ENCODE measurements at places on chromosomes 6 and 20.
A peak's percentile ranks its signal among the peaks of the same experiment; 100 is the strongest.

- DNase-seq, result no peak
Observed at GRCh38 chr6:91816335-91816734, 1229.5 kb upstream of the MAP3K7 start.

GRCh38 chr6:14944593-14944992, 301.3 kb upstream of the JARID2 start:
- no peak for DNase-seq

GRCh38 chr6:108735310-108736001, 112.8 kb upstream of the ARMC2 start:
- DNase-seq, result no peak

DNA sequence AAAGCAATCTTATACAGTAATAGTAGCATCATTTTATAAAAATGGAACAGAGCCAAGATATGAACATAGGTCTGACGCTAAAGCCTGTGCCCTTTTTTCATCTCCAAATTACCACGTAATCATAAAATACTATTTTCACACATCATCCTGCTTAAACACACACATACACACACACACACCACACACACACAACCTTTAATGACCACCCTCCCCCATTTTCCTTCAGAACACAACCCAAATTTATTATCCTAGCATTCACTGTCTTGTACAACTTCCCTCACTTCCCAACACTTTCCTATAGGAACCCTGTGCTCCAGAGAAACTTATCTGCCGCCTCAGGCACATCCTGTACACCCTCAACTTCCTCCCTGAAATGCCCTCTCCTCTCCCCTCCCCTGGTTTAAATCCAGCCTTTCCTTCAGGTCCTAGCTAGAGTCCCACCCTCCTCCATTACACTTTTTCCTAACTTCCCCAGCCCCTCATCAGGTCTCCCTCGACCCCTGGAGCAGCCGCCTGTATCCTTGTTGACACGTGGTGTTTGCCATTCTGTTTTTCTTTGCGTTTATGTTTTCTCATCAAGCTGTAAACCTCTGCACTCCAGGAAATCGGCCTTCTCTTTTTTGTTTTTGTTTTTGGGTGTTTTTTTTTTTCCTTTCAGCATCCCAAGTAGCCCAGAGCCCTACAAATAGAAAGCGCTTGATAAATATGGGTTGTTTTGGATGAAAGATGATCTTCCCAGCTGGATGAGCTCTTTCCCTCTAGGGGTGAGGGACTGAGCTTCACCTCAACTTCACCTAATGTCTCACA, 968 bp upstream of the MMP24 start:
- no peak for DNase-seq

- DNase-seq, result no peak
Observed at GRCh38 chr6:157229132-157229618, 94.1 kb downstream of the TMEM242 start.

DNA sequence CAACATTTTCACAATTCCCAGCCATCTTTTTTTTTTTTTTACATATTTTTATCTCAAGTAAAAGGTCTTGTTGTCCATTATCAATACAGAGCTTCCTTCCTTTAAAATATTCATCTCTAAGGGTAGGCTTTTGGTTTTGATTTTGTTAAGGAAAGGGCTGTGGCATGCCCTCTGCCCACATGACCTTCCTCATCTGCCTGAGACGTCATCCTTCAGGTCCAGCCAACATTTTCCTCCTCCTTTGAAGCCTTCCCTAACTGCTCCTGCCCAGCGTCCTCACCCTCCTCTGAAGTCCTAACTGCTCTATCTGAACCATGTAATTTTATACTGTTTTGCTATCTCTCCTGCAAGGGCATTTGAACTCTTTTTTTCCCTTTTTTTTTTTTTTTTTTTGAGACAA, 73.9 kb upstream of the TGM3 start:
- DNase-seq, result no peak

- DNase-seq, result no peak
Observed at GRCh38 chr20:23634985-23635767, 2.6 kb downstream of the CST3 start.

GRCh38 chr6:155955038-155955437, 499.4 kb upstream of the NOX3 start:
- no peak for DNase-seq

GRCh38 chr20:57556980-57557274, 4.0 kb upstream of the PCK1 start:
- DNase-seq, result no peak

DNA sequence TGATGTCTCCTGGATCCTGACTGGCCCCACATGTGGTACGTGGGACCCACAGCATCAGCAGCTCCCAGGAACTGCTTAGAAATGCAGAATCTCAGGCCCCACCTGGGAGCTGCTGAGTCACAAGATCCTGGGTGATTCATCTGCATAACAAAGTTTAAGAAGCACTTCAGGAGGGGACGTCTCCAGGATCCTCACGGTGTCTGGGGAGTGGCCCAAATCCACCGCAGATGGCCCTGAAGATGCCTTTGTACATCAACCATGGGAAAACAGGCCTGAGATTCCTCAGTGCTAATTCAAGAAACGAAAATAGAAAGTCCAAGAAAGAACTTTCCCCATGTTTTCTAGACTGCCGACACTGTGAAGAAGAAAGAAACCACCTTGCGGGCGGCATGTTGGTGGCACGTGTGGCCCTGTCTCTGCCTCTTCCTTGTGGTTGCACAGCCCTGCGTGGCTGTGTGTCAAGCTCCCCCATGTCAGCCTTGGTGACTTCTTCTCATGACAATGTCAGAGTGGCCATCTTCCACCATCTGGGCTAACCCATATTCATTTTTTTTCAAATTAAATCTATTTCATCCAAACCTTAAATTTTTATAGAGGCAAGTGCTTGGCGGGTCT, 26.1 kb downstream of the RRBP1 start:
- DNase-seq, result no peak

DNA sequence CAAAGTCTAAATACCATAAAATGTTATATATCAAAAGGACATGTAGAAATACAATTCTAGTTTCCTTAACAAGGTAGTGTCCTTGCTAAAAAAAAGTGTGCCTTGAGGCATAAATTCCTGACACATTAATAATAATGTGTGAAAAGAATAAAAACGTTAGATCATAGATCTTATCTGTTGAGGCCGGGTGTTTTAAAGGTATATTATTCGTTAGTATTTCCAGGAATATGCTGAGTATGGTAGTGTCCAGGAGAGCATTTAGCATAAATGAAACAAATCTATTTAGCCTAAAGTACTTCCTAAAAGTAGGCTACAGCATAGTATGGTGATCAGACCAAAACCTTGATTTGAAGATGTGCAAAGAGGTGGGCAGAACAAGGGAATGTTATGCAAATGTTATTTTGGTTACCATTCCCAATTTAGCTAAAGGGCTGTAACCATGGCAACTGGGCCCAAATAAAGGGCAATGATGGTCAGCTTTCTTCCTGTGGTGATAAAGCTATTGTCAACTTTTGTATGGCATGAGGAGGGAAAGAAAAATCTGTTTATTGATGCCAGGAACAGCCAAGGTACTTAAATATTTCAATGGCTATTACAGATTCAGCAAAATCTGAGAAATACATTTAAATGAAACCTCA, 18.9 kb downstream of the MKKS start:
- DNase-seq, result no peak

- no peak for DNase-seq
Observed at GRCh38 chr20:17300113-17300512, 73.3 kb downstream of the PCSK2 start.

- no peak for DNase-seq
Observed at GRCh38 chr6:53581856-53582255, 37.0 kb upstream of the GCLC start.

GRCh38 chr6:131362070-131362469, 211.0 kb upstream of the ARG1 start:
- no peak for DNase-seq

DNA sequence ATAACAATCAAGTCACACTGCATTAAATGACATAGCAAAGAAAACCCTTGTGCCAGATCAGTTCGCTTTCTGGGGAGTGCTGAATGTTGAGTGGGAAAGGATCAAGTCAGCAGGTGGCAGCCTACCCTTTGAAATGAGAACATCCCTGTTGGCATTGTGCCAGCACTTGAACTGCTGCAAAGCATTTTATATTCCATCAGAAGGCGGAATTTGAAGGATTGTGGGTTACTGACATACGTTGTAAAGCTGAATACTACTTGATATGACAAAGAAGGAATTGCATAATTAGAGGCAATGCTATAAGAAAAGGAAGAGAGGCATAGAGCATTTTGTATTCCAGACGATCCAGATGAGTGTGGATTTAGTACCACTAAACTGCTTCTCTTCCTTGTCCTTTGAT, 26.5 kb downstream of the BCKDHB start:
- no peak for DNase-seq

GRCh38 chr6:152360034-152360433, 277.1 kb downstream of the SYNE1 start:
- DNase-seq, result no peak

- no peak for DNase-seq
Observed at GRCh38 chr20:59253325-59253724, 47.1 kb upstream of the EDN3 start.

- no peak for DNase-seq
Observed at GRCh38 chr6:163301726-163302635, 112.5 kb upstream of the QKI start.

GRCh38 chr20:44115762-44116644, 71.0 kb downstream of the JPH2 start:
- DNase-seq, result no peak

- peak; percentile 58 for DNase-seq
Observed at GRCh38 chr6:13336553-13336952, 8.2 kb upstream of the TBC1D7 start.

- DNase-seq, result no peak
Observed at GRCh38 chr6:22029171-22029570, 267.7 kb downstream of the PRL start.

- no peak for DNase-seq
Observed at GRCh38 chr6:53692172-53692571, 26.6 kb upstream of the KLHL31 start.

- DNase-seq, result no peak
Observed at GRCh38 chr6:83578057-83578456, 65.7 kb downstream of the PRSS35 start.

- no peak for DNase-seq
Observed at GRCh38 chr6:169828176-169828575, 76.8 kb downstream of the ERMARD start.

DNA sequence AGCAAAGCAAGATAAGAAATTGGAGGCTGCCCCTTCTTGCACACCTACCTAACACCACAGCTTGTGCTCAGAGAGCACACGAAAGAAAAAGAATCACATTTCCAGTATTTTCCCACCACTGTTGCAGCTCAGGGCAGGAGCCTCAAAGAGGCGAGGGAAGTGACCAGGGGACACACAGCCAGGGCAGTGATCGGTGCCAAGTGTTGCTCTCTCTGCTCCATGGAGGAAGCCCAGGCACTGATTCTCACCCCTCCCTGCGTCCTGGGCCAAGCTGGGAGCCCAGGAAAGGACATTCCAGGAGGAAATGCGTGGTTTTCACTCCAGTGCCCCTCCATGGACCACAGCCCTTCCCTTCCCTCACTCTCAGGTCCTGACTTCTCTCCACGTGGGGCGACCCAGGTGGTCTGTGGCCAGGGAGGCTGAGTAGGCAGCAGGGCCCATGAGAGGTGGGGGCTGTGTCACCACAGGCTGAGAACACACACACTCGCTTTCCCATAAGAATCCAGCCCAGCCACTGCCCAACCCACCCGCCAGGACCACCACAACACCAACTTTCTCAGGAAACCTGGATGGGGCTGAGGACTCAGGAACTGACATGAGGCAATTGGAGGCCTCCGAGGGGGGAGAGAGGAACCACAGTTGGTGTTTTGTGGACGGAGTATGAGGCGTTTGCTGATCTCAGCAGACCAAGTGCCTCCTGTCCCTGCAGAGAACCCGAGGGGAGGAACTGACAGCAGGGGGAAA, 81.7 kb upstream of the MAFB start:
- DNase-seq, result no peak

DNA sequence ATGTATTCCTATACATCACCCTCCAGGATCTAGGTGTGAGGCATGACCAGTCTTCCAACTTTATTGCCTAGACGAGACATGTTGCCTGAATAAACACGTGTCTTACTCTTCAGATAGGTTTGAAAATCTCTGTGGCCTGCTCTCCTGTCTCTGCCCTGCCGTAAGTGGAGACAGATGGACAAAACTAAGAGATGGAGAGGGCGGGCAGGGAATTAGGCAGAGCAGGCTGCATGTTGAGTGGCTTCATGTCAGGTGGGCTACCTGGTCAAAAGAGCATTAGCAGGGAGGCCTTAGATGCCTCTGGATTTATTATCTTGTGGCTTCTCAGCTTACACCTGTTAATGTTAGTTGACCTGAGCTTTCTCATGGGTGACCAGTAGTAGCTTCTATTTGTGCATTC, 59.0 kb upstream of the TULP4 start:
- DNase-seq, result no peak

DNA sequence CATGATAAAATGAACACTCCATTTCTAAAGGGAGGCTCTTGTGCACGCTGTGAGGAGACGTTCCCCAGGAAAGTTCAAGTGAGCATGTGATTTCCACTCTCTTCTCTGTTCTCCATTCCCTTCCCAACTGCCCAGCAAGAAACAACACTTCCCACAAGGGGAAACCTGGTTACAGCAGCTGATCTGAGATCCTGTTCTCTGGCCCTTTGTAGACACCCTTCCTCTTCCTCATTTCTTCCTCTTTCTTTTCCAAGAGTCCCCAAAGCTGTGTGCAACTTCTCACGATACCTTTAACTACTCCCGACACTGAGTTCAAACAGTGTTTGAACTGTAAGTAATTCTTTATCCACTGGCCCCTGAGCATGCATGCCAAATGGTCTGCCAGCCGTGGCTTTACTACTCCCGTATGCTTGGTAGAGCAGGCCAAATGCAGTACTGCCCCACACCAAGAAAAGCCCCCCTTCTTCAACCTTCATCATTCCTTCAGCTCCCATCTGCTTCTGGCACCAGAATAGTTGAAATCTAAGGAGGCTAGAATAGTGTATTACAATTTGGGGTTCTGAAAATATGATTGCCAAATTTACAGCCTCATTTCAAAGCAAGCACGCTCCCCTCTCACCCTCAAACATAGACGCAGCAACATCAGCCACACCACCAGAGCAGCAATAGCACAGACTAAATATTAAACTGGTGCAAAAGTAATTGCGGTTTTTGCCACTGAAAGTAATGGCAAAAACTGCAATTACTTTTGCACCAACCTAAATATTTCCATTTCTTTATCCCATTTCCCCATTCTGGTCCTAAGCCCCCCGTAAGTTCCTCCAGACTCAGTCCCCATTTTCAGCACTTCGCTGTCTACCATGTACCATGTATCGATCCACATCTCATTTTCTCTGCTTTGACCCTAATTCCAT, 4.3 kb downstream of the HLA-DMB start:
- DNase-seq, result no peak

DNA sequence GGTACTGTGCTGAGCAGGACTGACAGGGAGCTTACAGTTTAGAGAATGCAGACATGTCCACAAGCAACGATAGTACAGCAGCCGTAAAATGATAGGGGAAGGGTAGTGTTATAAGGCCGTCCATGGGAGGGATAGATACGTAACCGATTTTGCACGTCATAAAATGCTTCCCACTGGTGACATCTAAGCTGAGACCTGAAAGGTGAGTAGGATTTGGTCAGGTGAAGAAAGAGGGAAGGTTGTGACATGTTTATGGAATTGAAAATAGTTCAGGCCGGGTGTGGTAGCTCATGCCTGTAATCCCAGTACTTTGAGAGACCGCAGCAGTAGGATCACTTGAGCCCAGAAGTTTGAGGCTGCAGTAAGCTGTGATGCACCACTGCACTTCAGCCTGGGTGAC, 25.6 kb downstream of the SNX9 start:
- no peak for DNase-seq

- no peak for DNase-seq
Observed at GRCh38 chr6:2235777-2236495, 9.5 kb downstream of the GMDS start.

GRCh38 chr6:21034345-21034744, 500.1 kb downstream of the CDKAL1 start:
- no peak for DNase-seq

Measured in effector CD8-positive, alpha-beta T cell (primary cell).